ENCODE measurements at places on chromosomes 1 and 21.

GRCh38 chr1:200379940-200380588 lies 29.8 kb downstream of the ZNF281 start:
- no peak for ATAC-seq

DNA sequence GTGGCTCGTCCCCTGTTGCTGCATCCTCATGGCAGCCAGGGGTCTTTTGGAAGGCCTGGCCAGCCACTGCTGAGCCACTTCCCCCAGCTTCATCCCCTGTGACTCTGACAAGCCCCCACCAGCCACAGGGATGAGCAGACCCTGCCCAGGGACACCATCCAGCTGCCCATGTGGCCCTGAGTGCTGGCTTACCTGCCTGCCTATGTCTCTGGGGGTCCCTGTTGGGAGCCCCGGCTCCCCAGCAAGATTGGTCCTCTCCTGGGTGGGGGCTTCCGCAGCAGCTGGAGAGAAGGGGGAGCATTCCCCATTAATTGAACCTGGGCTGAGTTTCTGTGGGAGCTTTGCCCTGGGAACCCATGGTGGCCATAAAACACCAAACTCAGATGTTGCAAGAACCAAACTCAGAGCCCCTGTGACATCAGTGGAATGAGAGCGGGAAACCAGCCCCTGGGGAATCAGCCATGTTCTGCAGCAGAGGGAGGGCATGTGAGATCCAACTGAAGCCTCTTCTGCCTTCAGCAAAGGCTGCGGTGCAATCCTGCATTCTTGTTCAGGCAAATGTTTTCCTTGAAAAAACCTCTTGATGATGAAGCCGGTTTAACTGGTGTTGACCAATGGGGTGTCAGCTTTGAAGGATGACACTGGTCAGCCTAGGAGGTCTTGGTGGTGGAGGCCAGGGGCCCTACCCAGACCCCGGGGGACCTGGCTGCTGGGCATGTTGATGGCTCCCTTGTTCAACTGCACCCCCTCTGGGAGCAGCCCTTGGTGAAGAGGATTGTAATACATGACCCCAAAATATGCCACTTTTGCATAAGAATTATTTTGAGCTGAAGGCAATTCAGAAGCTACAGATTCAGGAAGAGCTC lies 28.3 kb upstream of the COL18A1 start:
- ATAC-seq = no peak

- no peak for ATAC-seq
Measured at GRCh38 chr1:24995140-24995539, 65.1 kb upstream of the RUNX3 start.

DNA sequence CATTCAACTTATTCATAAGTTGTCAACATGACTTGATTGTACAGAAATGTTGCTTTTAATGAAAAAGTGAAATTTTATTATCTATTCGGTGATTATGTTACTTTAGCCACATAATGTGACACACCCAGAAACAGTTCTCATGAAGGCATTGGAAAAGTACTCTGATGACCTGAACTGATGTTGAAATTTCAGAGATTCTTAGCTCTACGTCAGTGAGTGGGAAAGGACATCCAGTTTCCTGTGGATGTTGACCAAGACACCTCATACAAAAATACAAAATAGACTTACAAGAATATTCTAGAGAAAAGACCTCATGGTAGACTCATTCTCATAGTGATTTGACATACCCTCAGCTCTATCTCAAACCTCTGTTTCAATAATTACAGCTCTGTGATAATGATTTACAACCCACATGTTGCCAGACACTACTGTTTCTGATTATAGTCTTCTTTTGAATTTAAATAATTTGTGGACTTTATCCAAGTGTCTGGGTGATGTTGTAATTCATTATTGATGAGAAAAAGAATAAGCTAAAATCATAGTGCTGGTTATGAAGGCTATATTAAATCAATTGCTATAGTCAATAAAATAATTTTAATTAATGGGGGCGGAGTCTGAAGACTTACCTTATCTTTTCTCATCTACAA lies 37.3 kb downstream of the KCNK2 start:
- no peak for ATAC-seq

- ATAC-seq = no peak
Measured at GRCh38 chr1:115168026-115168425, 78.7 kb upstream of the TSPAN2 start.

- no peak for ATAC-seq
Measured at GRCh38 chr1:217311766-217312165, 319.1 kb downstream of the GPATCH2 start.

Data from stimulated activated memory B cell treated with anti-CD40 and anti-IgM and Interleukin-4, amounts not matched to agents 10 μg/mL and 1 μg/mL and 100 μg/mL, for 72 hours (primary cell).